Caki2 (cell line): ENCODE measurements at places on chromosomes 7 and 10.

GRCh38 chr10:92688927-92689662, 660 bp upstream of the HHEX start:
- peak; percentile 46 for DNase-seq

- DNase-seq: no peak
Measured at GRCh38 chr7:1599640-1600395, 30.0 kb upstream of the PSMG3 start.

- no peak for DNase-seq
Measured at GRCh38 chr7:74052628-74053027, 24.7 kb downstream of the ELN start.

GRCh38 chr7:24821045-24821753, 63.9 kb upstream of the GSDME start:
- peak; percentile 94 for DNase-seq

DNA sequence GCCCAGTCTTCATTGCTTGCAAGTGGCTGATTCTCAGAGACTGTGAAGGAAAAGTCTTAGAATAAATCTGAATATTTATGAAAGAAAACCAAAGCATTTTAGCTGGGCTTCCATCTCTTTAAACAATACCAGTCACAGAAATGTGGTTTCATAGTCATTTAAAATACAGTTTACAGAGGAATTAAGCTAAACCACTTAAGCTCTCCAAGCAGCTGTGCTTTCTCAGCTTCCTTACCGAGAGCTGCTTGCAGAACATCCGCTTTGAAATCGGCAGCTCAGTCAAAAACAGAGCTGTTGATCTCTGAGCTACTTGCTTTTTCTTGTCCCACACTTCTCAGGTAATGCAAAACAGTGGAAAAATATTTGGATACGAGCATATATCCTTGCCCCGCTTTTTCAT, 134.5 kb downstream of the DYNC1I1 start:
- no peak for DNase-seq

GRCh38 chr7:51785876-51786275, 469.3 kb upstream of the COBL start:
- no peak for DNase-seq

- no peak for DNase-seq
Measured at GRCh38 chr7:79855172-79855571, 279.5 kb upstream of the GNAI1 start.

- DNase-seq: no peak
Measured at GRCh38 chr7:11217848-11218565, 244.3 kb downstream of the PHF14 start.

- no peak for DNase-seq
Measured at GRCh38 chr10:127153181-127153580, 43.2 kb downstream of the INSYN2A start.

GRCh38 chr10:44167752-44168151, 217.1 kb downstream of the CXCL12 start:
- DNase-seq: no peak

GRCh38 chr10:104690101-104690500, 49.0 kb downstream of the SORCS3 start:
- DNase-seq: no peak

- DNase-seq: no peak
Measured at GRCh38 chr7:28180031-28180363, 598 bp downstream of the JAZF1 start.

- DNase-seq: no peak
Measured at GRCh38 chr7:91112902-91113341, 151.3 kb upstream of the FZD1 start.

- no peak for DNase-seq
Measured at GRCh38 chr7:50626286-50626685, 61.1 kb upstream of the DDC start.

- DNase-seq: no peak
Measured at GRCh38 chr7:87110778-87111177, 41.5 kb upstream of the DMTF1 start.

DNA sequence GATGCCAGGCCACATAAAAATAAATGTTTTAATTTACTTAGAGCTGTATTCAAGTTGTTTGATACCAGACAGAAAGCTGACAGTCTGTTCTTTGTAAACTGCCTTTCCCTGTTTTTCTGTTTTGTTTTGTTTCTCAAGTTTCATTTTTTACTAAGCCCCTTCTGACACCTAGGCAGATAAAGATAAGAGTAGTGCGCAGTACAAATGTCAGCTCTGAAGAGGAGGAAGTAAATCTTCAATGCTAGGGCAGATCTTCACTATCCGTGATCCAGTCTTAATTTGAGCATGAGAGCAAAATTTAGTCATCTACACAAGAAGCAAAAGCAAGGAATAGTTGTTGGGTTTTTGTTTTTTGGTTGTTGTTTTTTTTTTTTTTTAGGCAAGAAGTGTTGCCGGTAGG, 27.3 kb downstream of the MTURN start:
- DNase-seq: no peak

GRCh38 chr7:121410829-121411596, 14.9 kb upstream of the FAM3C start:
- DNase-seq: no peak

DNA sequence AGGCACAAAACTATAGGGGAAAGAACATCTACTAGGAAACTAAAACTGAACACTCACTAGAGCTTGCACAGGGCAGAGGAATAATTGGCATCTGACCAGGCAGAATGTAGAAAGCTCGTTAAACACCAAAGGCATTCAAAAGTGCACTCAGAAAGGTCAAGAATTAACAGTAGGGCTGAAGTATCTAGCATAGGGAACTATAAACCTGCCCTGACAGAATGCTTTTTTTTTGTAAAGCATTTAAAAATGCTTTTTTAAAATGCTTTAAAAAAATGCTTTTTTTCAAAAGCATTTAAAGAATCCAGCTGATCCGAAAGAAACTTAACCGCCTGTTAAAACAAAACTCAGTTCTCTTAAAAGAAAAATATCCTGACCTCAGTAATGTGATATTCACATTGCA, 74.6 kb upstream of the EGFR start:
- no peak for DNase-seq

- no peak for DNase-seq
Measured at GRCh38 chr7:64098-64915, 128.1 kb upstream of the FAM20C start.

DNA sequence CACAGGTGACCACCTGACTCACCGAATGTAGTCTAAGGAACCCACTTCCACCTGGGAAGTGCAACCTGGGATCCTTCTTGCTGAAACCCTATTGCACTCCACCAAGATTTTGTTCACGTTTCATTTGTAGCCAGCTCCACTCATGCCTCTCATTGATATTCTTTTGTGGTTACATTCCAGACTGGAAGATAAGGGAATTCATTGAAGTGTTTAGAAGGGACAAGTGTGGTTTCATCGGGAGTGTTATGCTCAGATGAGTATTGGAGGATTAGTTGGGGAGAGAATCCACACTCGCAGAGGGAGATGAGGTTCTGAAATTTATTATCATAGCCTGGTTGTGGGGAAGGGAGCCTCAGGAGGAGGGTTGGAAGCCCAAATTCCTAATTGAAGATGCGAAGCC, 320.4 kb downstream of the KCNMA1 start:
- peak; percentile 14 for DNase-seq

- DNase-seq: no peak
Measured at GRCh38 chr7:2838873-2839578, 5.1 kb downstream of the GNA12 start.

- DNase-seq: no peak
Measured at GRCh38 chr7:94453898-94454297, 55.7 kb upstream of the CASD1 start.

DNA sequence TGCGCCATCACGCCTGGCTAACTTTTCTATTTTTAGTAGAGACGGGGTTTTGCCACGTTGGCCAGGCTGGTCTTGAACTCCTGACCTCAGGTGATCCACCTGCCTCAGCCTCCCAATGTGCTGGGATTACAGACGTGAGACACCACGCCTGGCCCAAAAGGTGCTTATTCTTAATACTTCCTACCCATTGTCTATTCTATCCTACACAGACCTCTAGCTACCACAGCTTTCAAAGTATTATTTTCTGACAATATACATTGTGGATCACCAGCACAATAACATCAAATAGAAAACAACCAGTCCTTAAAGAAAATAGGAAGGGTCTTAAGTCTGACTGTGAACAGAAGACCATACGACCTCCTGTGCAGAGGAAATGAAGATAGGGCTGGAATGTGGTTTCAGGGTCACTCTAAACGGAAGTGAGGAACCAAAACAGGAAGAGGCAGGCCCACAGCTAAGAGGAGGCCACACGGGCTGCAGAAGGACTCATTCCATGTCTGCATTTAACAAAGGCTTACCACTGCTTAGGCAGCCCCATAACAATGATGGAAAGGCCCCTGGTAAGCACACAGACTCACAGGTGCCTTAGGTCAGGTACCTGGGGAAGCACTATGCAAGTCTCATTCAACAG, 115.2 kb downstream of the ZFAND4 start:
- DNase-seq: no peak

GRCh38 chr7:22356701-22357310, at the start of gene RAPGEF5:
Gene RAPGEF5 (minus strand): TSS chr7:22357154. CDS start chr7:22357060, 94 bp downstream.
- DNase-seq: no peak

DNA sequence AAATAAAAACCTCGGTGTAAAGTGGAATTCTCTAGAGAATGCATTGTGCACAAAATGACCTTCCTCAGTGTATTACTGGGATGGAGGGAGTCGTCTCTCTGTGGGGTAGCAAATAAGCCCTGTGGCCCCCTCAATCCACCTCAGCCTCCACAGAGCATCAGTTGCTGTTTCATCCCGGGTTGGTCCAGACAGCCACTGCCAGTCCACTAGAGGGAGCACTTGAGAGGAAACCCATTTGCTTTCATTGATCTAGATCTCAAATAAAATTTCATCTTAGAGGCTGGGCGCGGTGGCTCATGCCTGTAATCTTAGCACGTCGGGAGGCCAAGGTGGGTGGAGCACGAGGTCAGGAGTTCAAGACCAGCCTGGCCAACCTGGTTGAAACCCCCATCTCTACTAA, 1128.7 kb downstream of the CNTNAP2 start:
- DNase-seq: peak; percentile 6

DNA sequence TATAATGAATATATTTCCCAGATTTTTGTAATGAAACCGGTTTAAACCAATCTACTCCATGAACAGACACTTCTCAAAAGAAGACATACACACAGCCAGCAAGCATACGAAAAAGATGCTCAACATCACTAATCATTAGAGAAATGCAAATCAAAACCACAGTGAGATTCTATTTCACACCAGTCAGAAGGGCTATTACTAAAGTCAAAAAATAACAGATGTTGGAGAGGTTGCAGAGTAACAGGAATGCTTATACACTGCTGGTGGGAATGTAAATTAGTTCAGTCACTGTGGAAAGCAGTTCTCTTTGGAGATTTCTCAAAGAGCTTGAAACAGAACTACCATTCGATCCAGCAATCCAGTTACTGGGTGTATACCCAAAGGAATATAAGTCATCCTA, 240.7 kb downstream of the TSPAN12 start:
- DNase-seq: no peak

- DNase-seq: no peak
Measured at GRCh38 chr10:34761453-34761852, 53.6 kb downstream of the PARD3 start.
